ENCODE measurements at places on chromosomes 12 and 14. TPM values are rescaled to one million over a fixed set of nuclear protein-coding genes. Genes with fewer than 3 reads are reported as not detected.

- no peaks in the 10 kb centered on the region for H3K4me1 ChIP-seq
- H3K36me3 ChIP-seq: no peaks in the 10 kb centered on the region
- no peaks in the 10 kb centered on the region for H3K27me3 ChIP-seq
- no peak overlapping the region for H3K27ac ChIP-seq
- H3K4me3 ChIP-seq: no peak overlapping the region
Measured at GRCh38 chr12:113306382-113306781, 28.5 kb downstream of the SLC8B1 start.

DNA sequence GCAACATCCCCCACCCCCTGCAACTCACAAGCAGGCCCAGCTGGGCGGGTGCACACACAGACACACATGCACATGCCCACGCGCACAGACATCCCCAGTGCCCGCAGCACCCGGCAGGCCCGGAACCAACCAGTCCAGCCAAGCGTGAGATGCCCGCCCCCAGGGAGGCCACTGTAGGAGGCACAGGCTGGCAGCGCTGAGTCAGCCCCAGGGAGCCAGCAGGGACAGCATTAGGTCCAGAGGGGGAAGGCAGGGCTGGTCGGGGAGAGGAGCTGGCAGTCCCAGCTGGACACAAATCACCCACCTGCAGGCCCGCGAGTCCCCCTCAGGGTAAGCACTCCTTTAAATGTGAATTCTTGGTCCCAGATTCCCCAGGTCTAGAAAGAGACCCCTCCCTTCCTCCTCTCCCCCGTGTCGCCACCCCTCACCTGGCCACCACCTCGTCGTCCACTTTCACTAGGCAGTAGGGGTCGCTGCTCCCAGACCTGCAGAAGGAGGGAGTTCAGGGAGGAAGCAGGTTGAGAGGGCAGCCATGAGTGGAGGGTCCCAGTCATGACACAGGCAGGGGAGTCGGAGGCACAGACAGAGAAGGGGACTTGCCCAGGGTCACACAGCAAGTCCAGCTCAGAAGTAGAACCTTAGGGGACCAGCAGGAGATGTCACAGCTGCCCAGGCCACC is 5.0 kb downstream of the RASAL1 start:
- DNase-seq: peak; percentile 17
- H3K4me3 ChIP-seq: no peak overlapping the region
- no peaks in the 10 kb centered on the region for H3K36me3 ChIP-seq
- H3K27ac ChIP-seq: no peak overlapping the region
- H3K4me1 ChIP-seq: peaks cover 15% of the 10 kb centered on the region

DNA sequence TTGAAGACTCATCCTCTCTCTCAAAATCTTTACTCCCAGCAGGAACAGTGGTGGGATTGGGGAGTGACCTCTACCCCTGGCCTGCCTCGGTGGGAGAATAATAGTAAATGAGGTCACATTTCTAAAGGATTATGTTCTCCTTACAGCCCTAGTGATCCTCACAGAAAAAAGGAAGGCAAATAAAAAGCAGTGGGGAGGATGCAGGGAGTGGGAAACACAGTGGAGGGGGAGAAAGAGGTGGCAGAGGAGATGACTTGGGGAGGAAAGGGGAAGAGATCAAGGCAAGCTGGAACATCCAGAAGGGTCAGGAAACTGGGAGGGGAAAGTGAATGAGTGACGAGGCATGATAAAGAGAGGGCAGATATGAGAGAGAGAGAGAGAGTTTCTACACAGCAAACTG is 8.3 kb upstream of the SYNDIG1L start:
- DNase-seq: no peak
- H3K4me1 ChIP-seq: no peaks in the 10 kb centered on the region
- no peak overlapping the region for H3K27ac ChIP-seq
- no peaks in the 10 kb centered on the region for H3K27me3 ChIP-seq

Gene IAPP
- 3.6 TPM for total RNA-seq

Gene TAS2R8
- not detected for total RNA-seq

Gene MANSC1
- 8.9 TPM for total RNA-seq

Measured in body of pancreas (tissue), 4 donors.